ENCODE measurements at places on chromosomes 11 and 22. TPM values are rescaled to one million over a fixed set of nuclear protein-coding genes. Genes with fewer than 3 reads are reported as not detected.

DNA sequence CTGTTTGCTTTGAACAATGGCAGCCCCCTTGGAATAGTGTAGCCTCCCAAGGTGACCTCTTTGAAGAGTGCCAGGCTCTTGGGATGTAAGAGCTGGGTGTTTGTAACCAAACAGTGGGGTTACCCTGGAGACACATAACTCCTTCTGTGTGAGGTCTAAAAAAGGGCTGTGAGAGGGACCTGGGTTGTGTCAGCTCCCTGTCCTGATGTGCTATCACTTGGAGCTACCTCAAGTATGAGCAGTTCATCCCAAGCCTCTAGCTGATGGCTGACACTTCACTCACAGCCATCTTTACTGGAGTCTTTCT, 40.2 kb downstream of the TSPAN18 start:
- H3K4me3 ChIP-seq = no peak overlapping the region
- no peaks in the 10 kb centered on the region for H3K36me3 ChIP-seq
- H3K4me1 ChIP-seq = peaks cover 9% of the 10 kb centered on the region
- no peaks in the 10 kb centered on the region for H3K27me3 ChIP-seq

DNA sequence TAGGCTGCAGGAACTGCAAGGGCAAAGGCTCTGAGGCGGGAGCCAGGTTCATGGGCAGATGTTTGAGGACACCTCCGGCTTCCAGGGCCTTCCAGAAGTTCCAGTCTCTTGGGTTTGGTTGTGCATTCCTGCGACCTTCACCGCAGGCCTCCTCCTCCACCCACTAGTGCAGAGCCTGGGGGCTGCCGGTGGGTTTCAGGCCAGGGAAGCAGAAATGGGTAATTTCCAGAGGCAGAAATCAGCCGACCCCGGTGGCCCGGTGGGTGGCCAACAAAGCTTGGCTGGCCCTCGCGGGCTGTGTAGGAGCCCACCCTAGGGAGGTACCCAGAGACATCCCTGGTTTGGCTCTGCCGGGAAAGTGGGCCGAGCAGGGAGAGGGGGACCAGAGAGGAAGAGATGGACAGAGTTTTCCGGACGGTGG, 417 bp upstream of the PHETA2 start:
- DNase-seq = no peak
- peaks cover 15% of the 10 kb centered on the region for H3K4me1 ChIP-seq
- H3K27ac ChIP-seq = peak overlapping the region; percentile 86

DNA sequence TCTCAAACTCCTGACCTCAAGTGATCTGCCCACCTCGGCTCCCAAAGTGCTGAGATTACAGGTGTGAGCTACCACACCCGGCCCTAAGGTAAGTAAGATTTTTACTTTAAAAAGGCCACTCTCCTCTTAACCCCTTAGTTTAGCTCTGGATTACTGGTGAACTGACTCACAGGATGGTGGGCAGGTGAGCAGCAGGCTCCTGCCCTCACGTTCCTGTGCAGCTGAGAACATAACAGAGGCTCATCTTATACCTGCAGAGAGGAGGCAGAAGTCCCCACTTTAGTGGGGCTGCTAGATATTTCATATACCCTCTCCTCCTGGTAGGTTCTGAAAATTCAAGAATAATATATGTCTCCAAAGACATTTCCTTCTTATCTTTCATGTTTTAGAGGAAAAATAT, 17.1 kb upstream of the SERPIND1 start:
- no peaks in the 10 kb centered on the region for H3K27me3 ChIP-seq
- H3K4me3 ChIP-seq = no peak overlapping the region
- no peak for DNase-seq

GRCh38 chr22:36339171-36340065, 48.3 kb downstream of the MYH9 start:
- H3K27me3 ChIP-seq = no peaks in the 10 kb centered on the region
- H3K4me1 ChIP-seq = peaks cover 13% of the 10 kb centered on the region
- H3K27ac ChIP-seq = peak overlapping the region; percentile 12
- no peak overlapping the region for H3K4me3 ChIP-seq
- DNase-seq = no peak

DNA sequence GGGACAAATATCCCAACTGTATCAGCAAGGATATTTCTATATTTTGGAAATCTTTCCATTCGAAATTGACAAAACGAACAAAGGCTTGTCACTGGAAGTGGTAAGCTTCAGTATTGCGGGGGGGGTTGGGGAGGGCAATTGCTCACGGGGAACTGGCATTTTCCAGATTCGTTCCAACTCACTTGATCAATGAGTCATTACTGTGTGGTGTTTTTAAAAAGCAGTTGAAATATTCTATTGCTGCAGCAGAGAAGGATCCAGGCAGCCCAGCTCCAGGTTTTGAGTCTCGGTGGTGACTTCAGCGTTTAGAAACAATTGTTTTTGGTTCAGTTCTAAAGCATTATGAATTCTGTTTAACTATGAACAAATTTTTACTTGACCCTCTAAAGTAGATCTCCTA, 33.8 kb upstream of the FBLN1 start:
- peak overlapping the region; percentile 83 for H3K27ac ChIP-seq
- no peaks in the 10 kb centered on the region for H3K27me3 ChIP-seq
- H3K4me1 ChIP-seq = peaks cover 23% of the 10 kb centered on the region
- no peak overlapping the region for H3K4me3 ChIP-seq
- H3K36me3 ChIP-seq = no peaks in the 10 kb centered on the region

- no peaks in the 10 kb centered on the region for H3K4me1 ChIP-seq
- no peaks in the 10 kb centered on the region for H3K27me3 ChIP-seq
- H3K27ac ChIP-seq = no peak overlapping the region
- no peaks in the 10 kb centered on the region for H3K36me3 ChIP-seq
- no peak for DNase-seq
- H3K4me3 ChIP-seq = no peak overlapping the region
Observed at GRCh38 chr22:29171721-29172120, 34.0 kb upstream of the EMID1 start.

GRCh38 chr11:8111636-8112035, 30.6 kb downstream of the TUB start:
- H3K36me3 ChIP-seq = no peaks in the 10 kb centered on the region
- DNase-seq = no peak
- H3K27me3 ChIP-seq = no peaks in the 10 kb centered on the region
- no peak overlapping the region for H3K4me3 ChIP-seq
- H3K27ac ChIP-seq = peak overlapping the region; percentile 3
- H3K4me1 ChIP-seq = peaks cover 5% of the 10 kb centered on the region

DNA sequence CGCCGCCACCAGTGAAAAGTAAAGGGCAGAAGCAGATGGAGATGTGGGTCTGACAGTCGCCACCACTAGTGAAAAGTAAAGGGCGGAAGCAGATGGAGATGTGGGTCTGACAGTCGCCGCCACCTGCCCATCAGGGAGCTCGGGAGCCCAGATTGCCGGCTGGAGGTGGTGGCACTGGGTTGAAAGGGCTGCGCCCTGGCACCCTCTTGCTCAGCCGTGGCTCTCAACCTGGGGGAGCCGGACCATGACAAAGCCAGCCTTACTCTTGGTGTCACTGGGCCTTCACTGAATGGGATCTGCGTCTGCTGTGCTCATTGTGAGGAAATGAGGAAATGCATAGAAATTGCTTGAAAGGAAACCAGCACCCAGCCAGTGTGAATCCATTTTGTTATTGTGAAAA, 36.3 kb downstream of the AP2A2 start:
- H3K36me3 ChIP-seq = no peaks in the 10 kb centered on the region
- no peak overlapping the region for H3K27ac ChIP-seq
- DNase-seq = no peak
- no peaks in the 10 kb centered on the region for H3K27me3 ChIP-seq

DNA sequence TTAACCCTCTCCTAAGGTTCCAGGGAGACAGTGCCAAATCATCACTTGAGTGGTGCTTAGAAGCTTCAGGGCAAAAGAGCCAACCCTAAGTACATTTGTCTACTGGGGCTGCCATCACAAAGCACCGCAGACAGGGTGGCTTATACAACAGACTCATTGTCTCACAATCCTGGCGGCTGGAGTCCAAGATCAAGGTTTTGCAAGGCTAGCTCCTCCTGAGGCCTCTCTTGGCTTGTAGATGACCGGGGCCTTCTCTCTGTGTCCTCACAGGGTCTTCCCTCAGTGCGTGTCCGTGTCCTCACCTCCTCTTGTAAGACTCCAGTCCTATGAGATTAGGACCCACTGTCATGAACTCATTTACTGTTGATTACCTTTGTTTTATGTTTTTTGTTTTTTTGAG, 34.1 kb upstream of the CD81 start:
- no peaks in the 10 kb centered on the region for H3K4me1 ChIP-seq
- no peak overlapping the region for H3K4me3 ChIP-seq
- H3K27ac ChIP-seq = no peak overlapping the region
- H3K27me3 ChIP-seq = no peaks in the 10 kb centered on the region
- DNase-seq = no peak

DNA sequence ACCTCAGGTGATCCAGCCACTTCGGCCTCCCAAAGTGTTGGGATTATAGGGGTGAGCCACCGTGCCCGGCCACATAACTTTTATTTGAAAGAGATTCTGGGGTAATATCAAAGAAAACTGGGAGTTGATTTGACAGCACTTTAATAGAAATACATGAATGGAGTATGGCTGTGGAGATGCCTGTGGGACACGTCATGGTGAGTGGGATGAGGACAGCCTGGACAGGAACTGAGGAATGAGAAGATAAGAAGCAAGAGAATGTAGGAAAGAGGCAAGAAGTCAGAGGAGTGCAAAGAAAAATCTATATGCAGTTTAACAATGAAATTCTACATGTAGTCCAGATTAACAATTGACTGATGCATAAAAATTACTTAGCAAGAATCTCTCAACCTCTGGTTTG, 31.0 kb downstream of the SLC22A6 start:
- no peaks in the 10 kb centered on the region for H3K36me3 ChIP-seq
- H3K4me1 ChIP-seq = peaks cover 5% of the 10 kb centered on the region
- no peaks in the 10 kb centered on the region for H3K27me3 ChIP-seq
- H3K27ac ChIP-seq = no peak overlapping the region
- no peak overlapping the region for H3K4me3 ChIP-seq

GRCh38 chr22:45503050-45503815, 550 bp downstream of the FBLN1 start:
- H3K27ac ChIP-seq = peak overlapping the region; percentile 93
- H3K27me3 ChIP-seq = no peaks in the 10 kb centered on the region
- peak overlapping the region; percentile 94 for H3K4me3 ChIP-seq
- H3K36me3 ChIP-seq = no peaks in the 10 kb centered on the region
- peaks cover 55% of the 10 kb centered on the region for H3K4me1 ChIP-seq

- no peak overlapping the region for H3K4me3 ChIP-seq
- H3K27me3 ChIP-seq = no peaks in the 10 kb centered on the region
- DNase-seq = no peak
- no peaks in the 10 kb centered on the region for H3K4me1 ChIP-seq
Observed at GRCh38 chr22:35044607-35045390, 21.2 kb upstream of the ISX start.

GRCh38 chr11:132039521-132039920, 669.1 kb downstream of the NTM start:
- DNase-seq = no peak
- no peak overlapping the region for H3K4me3 ChIP-seq
- peaks cover 14% of the 10 kb centered on the region for H3K27me3 ChIP-seq

DNA sequence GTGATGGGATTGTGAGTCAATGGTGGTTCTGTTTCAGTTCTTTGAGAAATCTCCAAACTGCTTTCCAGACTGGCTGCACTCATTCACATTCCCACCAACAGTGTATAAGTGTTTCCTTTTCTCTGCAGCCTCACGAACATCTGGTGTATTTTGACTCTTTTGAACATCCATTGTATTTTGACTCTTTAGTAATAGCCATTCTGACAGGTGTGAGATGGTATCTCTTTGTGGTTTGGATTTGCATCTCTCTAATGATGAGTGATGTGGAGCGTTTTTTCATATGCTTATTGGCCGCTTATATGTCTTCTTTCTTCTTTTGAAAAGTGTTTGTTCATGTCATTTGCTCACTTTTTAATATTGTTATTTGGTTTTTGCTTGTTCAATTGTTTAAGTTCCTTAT, 19.4 kb downstream of the NELL1 start:
- no peaks in the 10 kb centered on the region for H3K36me3 ChIP-seq
- DNase-seq = no peak
- no peak overlapping the region for H3K27ac ChIP-seq
- no peak overlapping the region for H3K4me3 ChIP-seq

- H3K27me3 ChIP-seq = no peaks in the 10 kb centered on the region
- DNase-seq = no peak
- H3K27ac ChIP-seq = no peak overlapping the region
- H3K4me3 ChIP-seq = no peak overlapping the region
Observed at GRCh38 chr11:69385832-69386427, 92.0 kb downstream of the MYEOV start.

DNA sequence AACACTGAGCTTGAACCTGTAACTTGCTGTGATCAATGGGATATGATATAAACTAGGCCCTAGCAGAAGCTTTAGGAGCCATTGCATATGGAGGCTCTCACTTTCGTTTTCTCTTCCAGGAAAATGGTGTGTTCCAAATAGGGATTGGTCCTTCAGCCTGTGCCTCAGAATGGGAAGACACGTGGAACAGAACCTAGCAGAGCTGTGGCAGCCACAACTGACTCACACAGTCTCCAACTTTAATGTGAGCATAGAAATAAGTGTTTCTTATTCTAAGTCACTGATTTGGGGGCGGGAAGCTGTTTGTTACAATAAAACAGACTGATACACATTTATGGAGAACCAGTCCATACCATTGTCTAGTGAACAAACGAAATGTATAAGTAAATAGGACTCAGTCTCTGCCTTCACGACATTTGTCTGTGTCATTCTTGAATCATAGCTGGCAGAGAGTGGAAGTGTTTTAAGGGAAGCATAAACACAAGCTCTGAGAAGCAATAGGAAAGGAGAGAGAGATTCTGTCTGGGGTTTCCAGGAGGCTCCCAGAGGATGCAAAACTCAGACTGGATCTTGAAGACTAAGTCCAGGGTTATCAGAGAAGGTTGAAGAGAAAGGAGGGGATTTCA, 97.3 kb downstream of the GALNT18 start:
- DNase-seq = no peak
- H3K27ac ChIP-seq = no peak overlapping the region
- no peaks in the 10 kb centered on the region for H3K4me1 ChIP-seq
- H3K4me3 ChIP-seq = no peak overlapping the region
- no peaks in the 10 kb centered on the region for H3K36me3 ChIP-seq
- no peaks in the 10 kb centered on the region for H3K27me3 ChIP-seq

GRCh38 chr22:47782328-47783075, 1020.1 kb downstream of the TBC1D22A start:
- no peaks in the 10 kb centered on the region for H3K36me3 ChIP-seq
- no peak for DNase-seq
- no peaks in the 10 kb centered on the region for H3K27me3 ChIP-seq
- H3K27ac ChIP-seq = no peak overlapping the region
- H3K4me3 ChIP-seq = no peak overlapping the region

Gene BIK
- 17.7 TPM for polyA plus RNA-seq

Gene CARD16
- polyA plus RNA-seq = 19.6 TPM

Gene INSC
- not detected for polyA plus RNA-seq

Gene CCDC157
- polyA plus RNA-seq = 5.4 TPM

Gene ART1
- polyA plus RNA-seq = not detected

Gene MS4A12
- polyA plus RNA-seq = not detected

Gene CRYAB
- 64.8 TPM for polyA plus RNA-seq

Gene PRR5L
- 3.1 TPM for polyA plus RNA-seq

Gene SLC22A12
- not detected for polyA plus RNA-seq

All from hepatocyte (in vitro differentiated cells).